Non-pigmented ciliary epithelial cell (primary cell): ENCODE measurements at places on chromosomes 16 and 17.

- DNase-seq, result no peak
Observed at GRCh38 chr17:50307654-50308053, 33.4 kb downstream of the TMEM92 start.

- DNase-seq, result no peak
Observed at GRCh38 chr16:9816644-9817043, 365.6 kb downstream of the GRIN2A start.

GRCh38 chr16:78321620-78322360 lies 222.3 kb downstream of the WWOX start:
- no peak for DNase-seq

- no peak for DNase-seq
Observed at GRCh38 chr17:38713456-38714075, 8.5 kb downstream of the MLLT6 start.

GRCh38 chr16:30066761-30067583 lies 1.4 kb downstream of the ALDOA start:
- DNase-seq, result no peak

DNA sequence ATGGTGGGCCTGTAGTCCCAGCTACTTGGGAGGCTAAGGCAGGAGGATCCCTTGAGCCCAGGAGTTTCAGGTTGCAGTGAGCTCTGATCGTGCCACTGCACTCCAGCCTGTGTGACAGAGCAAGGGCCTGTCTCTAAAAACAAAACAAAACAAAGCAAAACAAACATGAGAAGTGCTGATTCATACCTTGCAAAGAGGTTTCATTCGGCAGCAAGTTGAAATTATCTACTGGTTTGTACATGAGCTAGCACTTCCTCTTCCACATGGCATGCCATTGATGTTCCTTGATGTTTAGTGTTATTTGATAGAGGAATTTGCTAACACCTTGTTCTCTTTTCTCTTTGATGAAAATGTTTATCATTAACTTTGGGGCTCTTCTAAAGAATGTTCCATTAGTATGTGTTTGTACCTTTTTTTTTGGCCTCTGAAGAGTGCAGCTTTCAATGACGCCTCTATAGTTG lies 50.6 kb downstream of the SPECC1 start:
- DNase-seq, result no peak

GRCh38 chr16:57071831-57072582 lies 20.4 kb upstream of the CPNE2 start:
- DNase-seq, result no peak
